ENCODE measurements at places on chromosomes 6 and 20. TPM values are rescaled to one million over a fixed set of nuclear protein-coding genes. Genes with fewer than 3 reads are reported as not detected.

OR2B6 gene
- not detected for total RNA-seq

DNA sequence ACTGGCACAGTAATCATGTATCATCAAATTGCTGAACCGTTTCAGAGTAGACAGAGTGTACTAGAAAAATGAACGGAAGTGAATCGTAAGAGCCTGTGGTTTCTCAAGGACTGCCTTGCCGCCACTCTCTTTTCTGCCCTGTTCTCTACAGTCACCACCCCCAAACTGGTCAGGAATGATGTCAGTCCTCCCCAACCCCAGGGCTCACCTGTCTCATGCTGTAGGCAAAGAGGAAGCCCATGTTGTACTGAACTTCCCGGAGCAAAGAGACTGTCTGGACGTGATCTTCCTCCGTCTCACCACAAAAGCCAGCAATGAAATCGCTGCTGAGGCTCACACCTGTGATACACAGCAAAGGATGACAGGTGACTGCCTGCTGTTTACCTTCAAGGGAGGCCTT is 31.0 kb downstream of the CDK5RAP1 start:
- no peak overlapping the region for H3K4me3 ChIP-seq
- no peaks in the 10 kb centered on the region for H3K27me3 ChIP-seq
- H3K36me3 ChIP-seq, result peaks cover 87% of the 10 kb centered on the region
- DNase-seq, result no peak
- H3K27ac ChIP-seq, result no peak overlapping the region
- no peaks in the 10 kb centered on the region for H3K4me1 ChIP-seq

DNA sequence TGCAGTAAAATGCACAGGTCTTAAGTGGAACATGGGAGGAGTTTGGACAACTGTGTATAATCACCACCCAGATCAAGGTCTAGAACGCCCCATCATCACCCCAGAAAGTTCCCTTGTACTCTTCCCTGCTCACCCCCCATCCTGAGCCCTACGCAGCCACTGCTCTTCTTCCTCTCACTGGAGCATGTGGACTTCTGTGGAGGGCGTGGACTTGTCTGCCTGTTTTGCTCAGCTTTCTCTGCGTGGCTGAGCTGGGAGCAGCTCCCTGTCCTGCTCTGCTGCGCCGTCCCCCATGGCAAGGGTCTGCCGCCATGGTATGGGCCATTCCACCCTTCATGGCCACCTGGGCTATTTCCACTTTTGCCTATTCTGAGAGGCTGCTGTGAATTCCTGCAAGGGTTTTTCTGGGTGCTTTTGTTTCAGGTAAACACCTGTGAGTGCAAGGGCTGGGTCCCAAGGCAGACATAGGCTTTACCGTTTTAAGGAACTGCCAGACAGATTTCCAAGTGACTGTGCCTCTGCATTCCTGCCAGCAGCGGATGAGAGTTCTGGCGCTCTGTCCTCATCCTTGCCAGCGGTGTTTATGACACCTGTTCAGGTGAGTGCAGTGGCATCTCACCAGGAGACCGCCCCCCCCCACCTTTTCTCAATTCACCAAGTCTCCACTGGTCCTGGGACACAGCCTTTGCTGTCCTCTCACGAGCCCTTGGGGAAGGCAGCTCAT is 19.7 kb downstream of the PCK1 start:
- no peak overlapping the region for H3K4me3 ChIP-seq
- H3K27me3 ChIP-seq, result peaks cover 99% of the 10 kb centered on the region
- no peak for DNase-seq
- no peak overlapping the region for H3K27ac ChIP-seq
- no peaks in the 10 kb centered on the region for H3K4me1 ChIP-seq
- no peaks in the 10 kb centered on the region for H3K36me3 ChIP-seq

SLC25A27 gene
- 18.6 TPM for total RNA-seq

DNA sequence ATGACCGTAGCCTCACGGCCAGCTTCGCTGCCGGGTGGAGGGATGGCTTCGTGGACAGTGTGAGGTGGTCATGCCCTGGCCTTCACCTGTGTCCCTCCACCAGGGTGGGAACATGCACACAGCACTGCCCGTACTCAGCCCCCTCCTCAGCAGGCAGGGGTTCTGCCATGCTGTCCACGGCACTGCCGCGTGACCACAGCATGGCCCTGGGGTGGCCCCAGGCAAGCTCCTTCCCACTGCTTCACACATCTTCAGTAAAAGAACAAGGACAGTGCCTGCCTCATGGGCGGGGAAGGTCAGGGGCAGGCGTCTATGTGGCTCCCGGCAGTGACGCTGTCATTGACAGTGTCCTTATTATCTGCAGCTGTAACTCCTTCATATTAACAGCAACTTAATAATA is 205.9 kb downstream of the TAF4 start:
- DNase-seq, result no peak
- H3K4me1 ChIP-seq, result no peaks in the 10 kb centered on the region
- H3K27me3 ChIP-seq, result peaks cover 63% of the 10 kb centered on the region
- no peak overlapping the region for H3K27ac ChIP-seq
- no peak overlapping the region for H3K4me3 ChIP-seq

- H3K4me3 ChIP-seq, result no peak overlapping the region
- no peaks in the 10 kb centered on the region for H3K36me3 ChIP-seq
- H3K4me1 ChIP-seq, result no peaks in the 10 kb centered on the region
- no peaks in the 10 kb centered on the region for H3K27me3 ChIP-seq
- no peak for DNase-seq
Measured at GRCh38 chr6:54719633-54720032, 126.9 kb upstream of the FAM83B start.

Measured in left ventricle myocardium inferior (tissue), 1 donor.